Right renal cortex interstitium (tissue), 3 donors: ENCODE measurements at places on chromosomes 13 and 19. TPM values are rescaled to one million over a fixed set of nuclear protein-coding genes. Genes with fewer than 3 reads are reported as not detected.

DNA sequence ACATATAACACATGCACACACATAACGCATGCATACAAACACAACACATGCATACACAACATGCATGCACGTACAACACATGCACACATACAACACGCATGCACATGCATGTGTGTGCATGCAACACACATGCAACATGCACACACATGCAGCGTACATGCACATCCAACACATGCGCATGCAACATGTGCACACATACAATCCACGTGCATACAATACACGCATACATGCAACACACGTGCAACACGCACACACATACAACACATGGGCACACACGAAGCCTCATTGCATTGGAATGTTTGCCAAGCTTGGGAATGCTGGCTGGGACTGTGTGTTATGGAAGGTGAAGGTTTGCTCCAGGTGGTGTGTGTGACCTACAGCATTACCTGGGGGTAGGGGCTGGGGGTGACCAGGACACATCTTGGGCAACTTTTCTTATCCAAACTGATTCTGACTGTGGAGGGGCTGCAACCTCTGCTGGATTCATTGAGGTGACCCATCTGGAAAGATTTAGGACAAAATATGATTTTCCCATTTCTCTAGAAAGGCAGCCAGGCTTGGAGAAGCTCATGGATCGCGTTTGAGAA, 58.9 kb downstream of the SPACA7 start:
- no peak for DNase-seq

GRCh38 chr19:38664503-38665211, 17.2 kb downstream of the ACTN4 start:
- no peak for DNase-seq

GRCh38 chr13:99314640-99315176, 7.5 kb upstream of the GPR183 start:
- no peak for DNase-seq

GRCh38 chr13:90448466-90449037, 898.9 kb upstream of the MIR17HG start:
- no peak for DNase-seq

- no peak for DNase-seq
Observed at GRCh38 chr19:33344573-33344925, 29.0 kb upstream of the CEBPG start.

DNA sequence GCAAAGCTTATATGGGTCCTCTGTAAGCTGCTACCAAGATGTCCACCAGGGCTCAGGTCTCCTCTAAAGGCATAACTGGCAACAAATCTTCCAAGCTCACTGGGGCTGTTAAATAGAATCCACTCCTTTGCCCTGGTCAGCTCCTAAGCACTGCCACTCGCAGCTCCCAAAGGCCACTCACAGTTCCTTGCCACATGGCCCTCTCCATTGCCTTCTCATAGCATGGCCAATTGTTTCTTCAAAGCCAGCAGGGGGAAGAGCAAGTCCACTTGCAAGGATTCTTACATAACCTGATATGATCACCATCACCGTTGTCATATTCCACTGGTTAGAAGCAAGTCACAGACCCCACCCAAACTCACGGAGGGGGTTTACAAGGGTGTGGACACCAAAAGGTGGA, 199.5 kb downstream of the SUCLA2 start:
- no peak for DNase-seq

DNA sequence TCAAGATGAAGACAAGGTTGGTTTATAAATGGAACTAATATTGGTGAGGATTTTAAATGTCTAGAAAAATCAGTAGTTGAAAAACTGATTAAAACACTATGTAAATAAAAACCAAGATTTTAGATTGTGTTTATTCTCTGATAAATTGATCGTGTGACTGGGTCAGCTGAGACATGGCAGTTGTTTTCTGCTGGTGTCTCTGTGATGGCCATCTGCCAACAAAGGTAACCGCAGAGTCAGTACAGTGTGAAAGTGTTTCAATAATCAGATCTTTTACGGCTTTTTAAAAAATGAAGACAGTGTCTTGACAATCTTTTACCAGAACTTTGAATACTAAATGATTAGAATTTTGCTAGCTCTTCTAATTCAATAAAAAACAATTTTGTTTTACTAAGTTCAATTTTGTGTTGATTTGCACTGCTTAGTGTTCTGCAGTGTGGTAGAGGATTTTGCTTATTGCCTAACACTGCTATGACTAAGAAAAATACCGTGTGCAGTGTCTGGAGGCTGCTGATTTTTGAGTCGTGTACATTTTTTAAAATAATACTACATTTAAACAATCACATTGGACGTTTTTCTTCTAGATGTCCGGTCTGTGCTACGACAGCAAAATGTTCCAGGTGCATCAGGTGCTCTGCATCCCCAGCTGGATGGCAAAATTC, 32.7 kb upstream of the GPR183 start:
- no peak for DNase-seq

DNA sequence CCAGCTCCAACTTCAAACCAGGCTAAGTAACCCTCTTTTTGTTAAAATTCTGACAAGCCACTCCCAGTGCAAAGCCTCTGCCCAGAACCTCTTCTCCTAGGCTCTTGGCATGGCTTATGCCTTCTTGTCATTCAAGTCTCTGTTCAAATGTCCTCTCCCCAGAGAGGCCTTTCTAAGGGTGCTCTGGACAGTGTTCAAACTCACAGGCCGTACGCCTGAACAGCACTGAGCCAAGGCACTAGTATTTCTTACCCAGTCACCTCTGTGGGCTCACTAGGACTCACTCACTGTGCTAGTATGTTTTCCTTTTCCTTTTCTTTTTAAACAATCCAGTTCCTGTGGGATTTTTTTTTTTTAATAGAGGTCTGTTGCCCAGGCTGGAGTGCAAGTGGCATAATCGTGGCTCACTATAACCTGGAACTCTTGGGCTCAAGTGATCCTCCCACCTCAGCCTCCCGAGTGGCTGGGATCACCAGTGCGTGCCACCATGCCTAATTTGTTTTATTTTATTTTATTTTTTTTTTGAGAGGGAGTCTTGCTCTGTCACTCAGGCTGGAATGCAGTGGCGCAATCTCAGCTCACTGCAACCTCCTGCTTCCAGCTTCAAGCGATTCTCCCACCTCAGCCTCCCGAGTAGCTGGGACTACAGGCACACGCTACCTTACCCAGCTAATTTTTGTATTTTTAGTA, 2.3 kb upstream of the ASF1B start:
- DNase-seq, result no peak

The LRRC8E gene
- polyA plus RNA-seq, result 2.3 TPM

The NLRP11 gene
- polyA plus RNA-seq, result 0.13 TPM

The ENOX1 gene
- polyA plus RNA-seq, result 11.1 TPM

The MED26 gene
- polyA plus RNA-seq, result 5.9 TPM

The FTL gene
- 2,018 TPM for polyA plus RNA-seq

The B3GNT3 gene
- polyA plus RNA-seq, result 4.6 TPM

The MTUS2 gene
- polyA plus RNA-seq, result 1.0 TPM

The EXOC3L2 gene
- polyA plus RNA-seq, result 7.0 TPM
